Lung microvascular endothelial cell (primary cell): ENCODE measurements at places on chromosomes 7 and 10. TPM values are rescaled to one million over a fixed set of nuclear protein-coding genes. Genes with fewer than 3 reads are reported as not detected.

CLDN15 gene
- 1.3 and 3.2 TPM in 2 replicates for total RNA-seq

ACHE gene
- total RNA-seq, result 1.7 and 3.4 TPM in 2 replicates

FGFR2 gene
- total RNA-seq, result not detected in 2 replicates

ARHGEF35 gene
- total RNA-seq, result under 0.01 TPM in 1 of 2 replicates, not detected in the other

OPTN gene
- 70.8 and 105 TPM in 2 replicates for total RNA-seq
